ENCODE measurements at places on chromosomes 12 and 14.

DNA sequence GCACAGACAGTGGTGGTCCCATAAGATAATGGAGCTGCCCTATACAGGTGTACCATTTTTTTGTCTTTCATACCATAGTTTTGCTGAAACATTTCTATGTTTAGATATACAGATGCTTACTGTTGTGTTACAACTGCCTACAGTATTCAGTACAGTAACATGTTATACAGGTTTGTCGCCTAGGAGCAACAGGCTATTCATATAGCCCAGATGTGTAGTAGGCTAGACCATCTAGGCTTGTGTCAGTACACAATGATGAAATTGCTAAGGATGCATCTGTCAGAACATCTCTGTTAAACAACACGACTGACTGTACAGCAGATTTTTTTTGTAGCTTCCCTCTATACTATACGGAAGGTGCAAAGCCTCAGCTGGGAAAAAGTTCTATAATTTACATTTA lies 30.5 kb downstream of the RAD9B start:
- DNase-seq = no peak

DNA sequence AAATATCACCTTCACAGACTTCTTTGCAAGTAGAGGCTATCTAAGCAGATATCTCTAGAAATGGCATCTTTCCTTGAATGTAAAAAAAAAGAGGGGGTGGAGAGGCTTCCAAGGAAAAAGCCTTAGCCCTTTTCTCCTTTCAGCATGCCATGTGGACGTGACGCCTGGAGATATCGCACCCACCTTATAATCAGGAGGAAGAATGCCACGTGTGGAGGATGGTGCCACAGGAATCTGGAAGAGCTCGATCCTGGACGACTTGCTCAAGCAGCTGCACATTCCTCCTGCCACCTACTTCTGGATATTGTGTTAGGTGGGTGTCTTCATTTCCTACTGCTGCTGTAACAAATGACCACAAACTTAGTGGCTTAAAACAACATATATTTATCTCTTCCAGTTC lies 203.6 kb downstream of the NUAK1 start:
- DNase-seq = no peak

DNA sequence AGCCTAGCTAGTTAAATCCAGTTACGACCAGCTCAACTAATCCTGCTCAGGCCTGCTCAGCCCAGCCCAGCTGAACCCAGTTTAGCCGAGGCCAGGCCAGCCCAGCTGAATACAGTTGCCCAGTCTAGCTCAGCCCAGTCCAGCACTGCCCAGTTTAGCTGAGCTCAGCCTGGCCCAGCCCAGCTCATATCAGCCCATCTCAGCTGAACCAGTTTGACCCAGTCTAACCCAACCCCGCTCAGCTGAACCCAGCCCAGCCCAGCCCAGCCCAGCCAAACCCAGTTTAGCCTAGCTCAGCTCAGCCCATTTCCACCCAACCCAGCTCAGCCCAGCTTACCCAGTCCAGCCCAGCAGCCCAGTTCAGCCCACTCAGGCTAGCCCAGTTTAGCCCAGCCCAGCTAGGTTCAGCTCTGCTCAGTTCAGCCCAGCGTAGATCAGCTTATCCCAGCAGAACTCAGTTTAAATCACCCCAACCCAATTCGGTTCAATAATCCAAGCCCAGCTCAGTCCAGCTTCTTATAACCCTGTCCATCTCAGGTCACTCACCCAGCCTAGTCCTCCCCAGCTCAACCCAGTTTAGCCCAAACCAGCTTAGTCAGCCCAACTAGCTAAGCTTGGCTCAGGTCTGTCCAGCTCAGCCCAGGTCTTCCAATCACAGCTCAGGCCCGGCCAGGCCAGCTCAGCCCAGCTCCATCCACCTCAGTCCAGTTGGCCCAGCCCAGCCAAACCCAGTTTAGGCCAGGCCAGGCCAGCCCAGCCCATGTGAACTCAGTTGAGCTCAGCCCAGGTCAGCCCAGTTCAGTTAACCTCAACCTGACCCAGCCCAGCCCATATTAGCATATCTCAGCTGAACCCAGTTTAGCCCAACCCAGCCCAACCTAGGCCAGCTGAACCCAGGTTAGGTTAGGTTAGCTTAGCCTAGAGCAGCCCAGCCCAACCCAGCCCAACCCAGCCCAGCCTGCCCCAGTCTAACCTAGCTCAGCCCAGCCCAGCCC lies 76.7 kb downstream of the TMEM121 start:
- no peak for DNase-seq

GRCh38 chr14:65222440-65222858 lies 120.1 kb upstream of the MAX start:
- peak; percentile 74 for DNase-seq

DNA sequence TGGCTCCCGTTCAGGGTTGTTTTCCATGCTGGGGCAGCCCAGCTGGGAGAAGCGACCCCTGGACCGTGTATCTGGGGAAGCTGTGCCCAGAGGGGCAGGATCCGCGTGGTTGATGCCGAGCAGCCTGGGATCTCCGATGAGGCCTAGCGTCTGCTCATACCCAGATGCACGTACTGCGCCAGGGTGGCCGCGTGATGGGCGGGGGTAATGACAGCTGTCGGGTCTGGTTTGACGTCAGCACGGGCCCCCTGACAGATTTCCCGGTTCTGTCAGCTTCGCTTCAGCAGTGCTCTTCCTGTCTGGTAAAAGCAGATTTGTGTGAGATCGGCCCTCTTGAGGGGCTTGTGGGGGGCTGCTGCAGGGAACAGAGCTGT lies 147.3 kb downstream of the TSPAN9 start:
- DNase-seq = no peak

DNA sequence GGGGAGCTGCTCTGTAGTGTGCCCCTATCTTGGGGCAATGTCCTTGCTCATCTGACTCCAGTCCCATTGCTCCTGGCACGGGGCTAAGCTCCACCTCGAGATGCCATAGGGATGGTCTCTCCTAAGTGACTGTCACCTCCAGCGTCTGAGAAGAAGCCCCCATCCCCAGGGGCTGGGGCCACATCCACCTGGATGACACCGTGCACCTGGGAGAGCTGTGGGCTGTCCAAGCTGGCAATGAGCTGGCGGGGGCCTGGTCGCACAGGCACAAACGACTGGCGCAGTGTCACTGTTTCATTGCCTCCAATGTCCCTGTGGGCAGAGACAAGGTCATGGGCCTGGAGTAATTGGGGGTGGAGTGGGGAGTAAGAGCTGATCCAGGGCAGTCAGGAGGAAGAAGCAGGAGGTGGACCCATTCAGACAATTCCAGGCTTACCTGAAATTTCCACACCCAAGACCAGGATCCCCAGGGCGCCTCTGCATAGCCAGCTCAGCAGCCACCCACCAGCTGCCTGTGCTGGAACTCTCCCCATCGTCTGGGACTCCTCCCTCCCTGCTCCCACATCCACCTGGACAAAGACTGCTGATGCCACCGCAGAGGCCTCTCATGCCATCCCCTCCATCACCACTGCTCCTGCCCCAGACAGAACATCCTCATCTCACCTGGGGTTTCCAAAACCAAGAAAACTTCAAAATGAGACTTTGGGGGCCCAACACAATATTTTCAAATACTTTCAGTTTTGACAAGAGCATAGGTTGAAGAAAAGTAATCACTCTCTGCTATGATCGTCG lies 7.0 kb upstream of the TINF2 start:
- DNase-seq = no peak

DNA sequence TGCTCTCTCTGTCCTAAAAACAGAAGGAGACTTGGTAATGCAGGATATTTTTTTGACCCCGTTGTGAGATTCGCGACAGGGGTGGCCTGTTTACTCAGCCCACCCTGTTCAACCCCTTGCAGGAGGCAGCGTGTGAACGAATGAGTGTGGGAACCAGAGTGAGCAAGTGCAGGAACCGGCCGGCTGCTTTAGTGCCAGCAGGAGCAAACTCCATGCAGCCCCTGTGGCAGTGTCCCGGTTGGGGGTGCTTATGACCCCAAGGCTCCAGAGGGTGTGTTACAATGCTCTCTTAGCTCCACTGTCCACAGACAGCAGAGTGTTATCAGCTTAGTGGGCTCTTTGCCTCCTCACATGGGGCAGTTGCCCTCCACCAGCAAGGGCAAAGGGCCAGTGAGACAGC lies 225.2 kb downstream of the ETNK1 start:
- DNase-seq = no peak

DNA sequence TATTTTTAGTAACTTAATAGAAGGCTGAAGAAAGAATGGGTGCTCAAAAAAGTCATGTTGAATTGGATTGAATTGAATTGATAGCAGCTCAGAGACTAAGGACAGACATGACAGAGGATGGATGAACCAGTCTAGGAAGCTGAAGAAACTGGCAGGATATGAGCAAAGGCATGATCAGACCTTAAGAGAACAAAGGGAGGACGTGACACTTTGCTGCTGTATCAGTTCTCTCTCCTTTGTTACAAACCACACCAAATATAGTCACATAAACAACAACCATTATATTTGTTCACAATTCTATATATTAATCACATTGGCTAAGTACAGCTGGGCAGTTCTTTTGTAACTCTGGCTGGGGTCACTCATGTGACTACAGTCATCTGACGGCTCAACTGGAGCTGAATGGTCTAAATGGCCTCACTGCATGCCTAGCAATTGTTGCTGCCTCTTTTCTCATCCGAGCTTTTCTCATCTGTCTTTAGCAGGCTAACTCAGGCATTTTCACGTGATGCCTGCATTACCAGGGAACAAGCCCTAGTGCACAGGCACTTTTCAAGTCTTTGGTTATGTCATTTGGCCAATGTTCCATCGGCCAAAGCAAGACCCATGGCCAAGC lies 355.0 kb downstream of the ETNK1 start:
- no peak for DNase-seq

DNA sequence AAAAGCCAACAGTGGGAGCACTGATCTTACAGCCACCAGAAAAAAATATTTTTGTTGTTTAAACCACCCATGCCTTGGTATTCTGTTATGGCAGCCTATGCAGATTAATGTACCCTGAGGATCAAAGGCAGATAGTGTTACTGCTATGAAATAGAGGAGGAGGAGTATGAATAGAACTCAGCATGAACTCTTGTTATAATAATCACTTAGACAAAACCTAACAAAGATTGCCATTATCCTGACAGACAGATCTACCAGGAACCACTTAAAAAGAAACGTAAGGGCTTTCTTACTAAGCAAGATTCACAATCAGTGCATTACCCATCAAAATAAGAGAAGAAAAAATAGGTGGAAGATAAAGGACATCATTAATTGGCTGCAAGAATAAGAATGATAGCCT lies 558.3 kb downstream of the GALC start:
- DNase-seq = no peak

GRCh38 chr12:62971769-62972525 lies 37.0 kb upstream of the PPM1H start:
- DNase-seq = peak; percentile 17

GRCh38 chr14:88270776-88271175 lies 52.3 kb downstream of the KCNK10 start:
- DNase-seq = peak; percentile 41

DNA sequence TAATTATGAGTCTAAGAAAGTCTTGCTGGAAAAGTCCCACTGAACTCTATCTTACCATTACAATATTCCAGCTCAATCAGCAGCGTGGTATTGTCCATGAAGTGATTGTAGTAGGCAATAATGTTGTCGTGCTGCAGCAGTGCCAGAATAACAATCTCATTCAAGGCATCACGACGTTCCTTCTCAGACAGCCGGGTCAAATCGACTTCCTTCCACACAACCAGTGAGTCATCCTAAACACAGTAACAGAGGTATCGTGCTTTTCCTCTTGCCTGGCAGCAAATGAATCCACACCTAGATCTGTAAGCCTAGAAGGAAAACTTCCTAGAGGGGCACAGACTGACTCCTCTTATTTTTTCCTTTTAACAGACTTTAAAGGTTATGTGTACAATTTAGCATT lies 2.9 kb downstream of the NEK9 start:
- DNase-seq = peak; percentile 6

DNA sequence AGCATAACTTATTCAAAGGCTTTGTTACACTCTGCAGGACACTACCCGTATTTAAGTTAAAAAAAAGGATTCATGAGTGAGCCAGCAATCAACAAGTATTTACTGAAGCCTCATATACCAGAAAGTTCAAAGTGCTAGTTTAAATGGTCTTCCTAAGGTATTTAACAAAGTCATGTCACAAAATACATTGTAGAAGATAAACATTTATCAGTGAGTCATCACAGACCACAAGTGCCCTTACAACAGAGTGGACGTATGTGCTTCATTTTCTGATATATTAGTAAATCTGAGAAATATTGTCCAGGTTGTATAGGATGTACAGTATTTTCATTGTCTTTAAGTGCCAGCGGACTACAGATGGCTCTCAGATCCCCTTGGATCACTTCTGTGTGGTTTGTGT lies 24.2 kb downstream of the FLRT2 start:
- no peak for DNase-seq

- peak; percentile 18 for DNase-seq
Observed at GRCh38 chr12:26869908-26870459, 37.0 kb upstream of the ITPR2 start.

DNA sequence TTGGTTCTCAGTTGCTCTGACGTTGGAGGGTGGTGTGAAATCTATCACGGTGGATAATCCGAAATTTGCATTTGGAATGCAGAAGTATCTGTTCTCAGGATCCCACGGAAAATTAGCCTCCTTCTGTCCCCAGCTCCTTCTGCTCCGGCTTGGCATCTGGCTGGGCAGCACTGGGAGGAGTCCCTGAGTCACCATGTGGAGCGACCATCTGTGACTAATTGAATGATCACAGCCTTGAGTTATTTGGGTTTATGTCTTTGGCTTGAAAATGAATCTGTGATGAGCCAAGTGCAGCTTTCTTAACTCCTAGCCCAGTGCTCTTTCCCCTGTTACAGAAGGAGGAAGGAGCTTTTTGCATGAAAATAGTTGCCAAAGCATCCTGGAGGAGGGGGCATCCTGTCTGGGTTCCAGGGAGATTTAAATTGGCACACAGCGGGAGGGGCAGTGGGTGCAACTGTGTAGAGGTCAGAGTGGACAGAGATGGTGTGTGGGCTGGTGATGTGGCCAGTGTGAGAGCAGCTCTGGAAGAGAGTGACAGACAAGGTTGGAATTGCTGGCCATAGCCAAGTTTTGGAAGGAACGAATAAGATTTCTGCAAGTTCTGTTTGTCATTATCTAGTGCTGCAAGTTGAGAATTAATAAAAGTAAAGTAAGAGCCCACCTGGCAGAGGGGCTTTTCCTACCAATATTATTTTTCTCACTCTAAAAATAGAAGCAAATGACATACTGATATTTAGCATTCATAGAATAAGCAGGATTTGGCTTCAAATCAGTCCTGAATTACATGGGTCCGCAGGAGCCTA lies 74.4 kb downstream of the SLC24A4 start:
- DNase-seq = no peak

DNA sequence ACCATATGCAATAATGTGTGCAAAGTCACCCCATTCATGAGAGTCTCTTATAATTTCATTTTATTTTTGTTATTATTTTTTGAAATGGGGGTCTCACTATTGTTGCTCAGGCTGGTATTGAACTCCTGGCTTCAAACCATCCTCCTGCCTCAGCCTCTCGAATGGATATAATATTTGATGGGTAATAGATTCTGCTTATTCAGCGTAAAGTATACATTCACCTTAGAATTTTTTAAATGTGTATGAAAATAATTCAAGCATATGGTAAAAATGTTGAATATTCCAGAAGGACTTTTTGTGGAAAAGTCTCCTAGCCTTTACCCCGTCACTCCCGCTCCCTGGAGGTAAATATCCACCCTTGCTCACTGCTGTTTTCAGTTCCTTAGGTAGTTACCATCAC lies 23.4 kb upstream of the SSPN start:
- no peak for DNase-seq

Measured in iPS-NIHi11 (cell line).